Astrocyte of the spinal cord (primary cell): ENCODE measurements at places on chromosomes 4 and X.

- DNase-seq, result no peak
These were observed 3.2 kb downstream of the TMEM165 start for GRCh38 chr4:55398966-55399365.

GRCh38 chr4:99301376-99302164, 10.8 kb upstream of the ADH1A start:
- DNase-seq, result peak; percentile 25

DNA sequence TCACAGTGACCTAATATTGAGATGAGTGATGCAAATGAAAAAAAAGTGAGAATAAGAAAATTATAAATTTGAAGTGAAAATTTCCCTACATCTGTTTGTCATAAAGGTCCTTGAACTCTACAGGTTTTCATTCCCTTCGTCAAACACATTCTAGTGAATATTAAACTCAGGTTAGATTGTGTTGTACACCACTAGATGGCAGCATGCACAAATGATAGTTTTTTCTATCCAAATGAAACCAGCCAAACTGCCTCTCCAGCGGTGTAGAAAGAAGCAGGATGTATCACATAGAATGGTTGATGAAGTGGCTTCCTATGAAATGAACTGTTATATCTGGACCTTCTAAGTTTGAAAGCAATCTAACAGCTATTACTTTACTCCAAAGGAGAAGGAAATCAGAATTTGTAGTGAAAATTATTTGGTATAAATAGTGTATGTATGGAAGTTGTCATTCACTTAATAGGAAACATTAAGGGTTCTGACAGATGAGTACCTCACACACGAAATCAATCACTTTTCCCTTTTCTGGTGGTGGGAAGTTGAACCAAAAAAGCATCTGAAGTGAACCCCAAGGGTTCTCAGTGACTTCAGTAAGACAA, 382.7 kb downstream of the UNC5C start:
- DNase-seq, result peak; percentile 79

DNA sequence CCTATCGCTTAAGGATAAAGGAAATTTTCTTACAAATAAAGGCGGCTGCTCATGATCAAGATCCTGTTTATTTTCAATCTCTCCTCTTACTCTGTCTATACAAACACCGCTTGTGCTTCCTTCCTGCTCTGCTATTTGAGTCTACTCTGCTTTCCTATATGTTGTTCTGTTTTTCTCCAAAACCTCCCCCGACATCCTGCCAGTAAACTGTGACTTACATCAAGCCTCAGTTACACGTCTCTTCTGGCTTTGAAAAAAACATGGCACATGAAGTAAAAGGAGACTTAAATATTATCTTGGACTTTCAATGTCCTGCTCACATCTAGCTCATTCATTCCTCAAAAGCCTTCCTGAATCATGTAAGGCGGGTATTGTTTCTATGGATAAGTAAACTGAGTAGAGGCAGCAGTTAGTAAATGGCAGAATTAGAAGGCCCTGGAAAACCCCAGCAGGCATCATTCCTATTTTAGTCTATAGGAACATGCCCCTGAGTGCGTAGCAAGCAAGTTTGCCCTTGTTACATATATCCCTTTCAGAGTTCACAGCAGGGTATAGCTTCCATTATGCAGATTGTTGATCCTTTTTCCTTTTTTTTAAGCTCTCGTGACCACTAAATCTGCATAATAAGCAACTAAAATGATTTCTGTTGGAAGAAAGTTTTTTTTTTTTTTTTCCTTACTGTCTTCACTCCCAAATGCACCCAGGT, 280.1 kb downstream of the RAPGEF2 start:
- DNase-seq, result no peak

DNA sequence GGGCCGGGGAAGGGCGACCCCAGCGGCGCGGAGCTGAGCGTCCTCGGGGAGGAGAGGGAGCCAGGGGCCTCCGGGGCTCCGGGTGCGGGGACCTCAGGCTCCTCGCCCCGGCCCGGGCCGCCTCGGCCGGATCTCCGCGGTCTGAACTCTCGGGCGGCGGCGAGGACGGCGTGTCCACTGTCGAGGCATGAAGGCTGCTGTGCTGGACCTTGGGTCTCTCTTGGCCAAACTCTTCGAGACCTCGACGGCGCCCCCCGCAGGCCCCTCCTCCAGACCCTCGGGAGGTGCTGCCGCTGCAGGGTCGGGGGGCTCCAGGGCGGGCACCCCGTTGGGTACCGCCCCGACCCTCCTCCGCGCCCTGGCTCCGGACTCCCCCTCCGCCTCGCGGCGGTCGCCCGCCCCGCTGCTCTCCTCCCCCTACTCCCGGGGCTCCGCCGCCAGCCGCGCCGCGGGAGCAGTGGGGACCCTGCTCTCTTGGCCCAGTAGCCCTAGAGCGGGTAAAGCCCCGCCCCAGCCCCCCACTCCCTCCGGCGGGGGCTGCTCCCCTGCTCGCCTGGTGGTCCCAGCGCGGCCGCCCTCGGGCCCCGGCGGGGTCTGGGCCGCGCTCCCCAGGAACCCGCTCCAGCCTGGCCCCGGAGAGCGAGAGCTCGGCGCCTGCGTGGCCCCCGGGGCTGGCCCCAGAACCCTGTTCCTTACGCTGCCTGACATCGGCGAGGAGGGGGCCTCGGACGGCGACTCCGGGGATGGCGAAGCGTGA, 564 bp downstream of the FAM149A start:
- no peak for DNase-seq

DNA sequence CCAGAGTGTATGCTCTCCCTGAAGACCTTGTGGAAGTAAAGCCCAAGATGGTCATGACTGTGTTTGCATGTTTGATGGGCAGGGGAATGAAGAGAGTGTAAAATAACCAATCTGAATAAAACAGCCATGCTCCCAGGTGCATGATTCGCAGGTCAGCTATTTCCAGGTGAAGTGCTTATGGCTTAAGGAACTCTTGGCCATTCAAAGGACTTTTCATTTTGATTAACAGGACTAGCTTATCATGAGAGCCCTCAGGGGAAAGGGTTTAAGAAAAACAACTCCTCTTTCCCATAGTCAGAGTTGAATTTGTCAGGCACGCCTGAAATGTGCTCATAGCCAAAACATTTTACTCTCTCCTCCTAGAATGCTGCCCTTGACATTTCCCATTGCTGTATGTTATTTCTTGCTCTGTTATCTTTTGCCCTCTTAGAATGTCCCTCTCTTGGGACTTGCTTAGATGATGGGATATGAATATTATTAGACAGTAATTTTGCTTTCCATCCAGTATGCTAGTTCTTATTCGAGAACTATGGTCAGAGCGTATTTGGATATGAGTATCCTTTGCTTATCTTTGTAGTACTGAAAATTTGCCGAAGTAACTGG, 88.6 kb downstream of the PLS3 start:
- DNase-seq, result no peak

DNA sequence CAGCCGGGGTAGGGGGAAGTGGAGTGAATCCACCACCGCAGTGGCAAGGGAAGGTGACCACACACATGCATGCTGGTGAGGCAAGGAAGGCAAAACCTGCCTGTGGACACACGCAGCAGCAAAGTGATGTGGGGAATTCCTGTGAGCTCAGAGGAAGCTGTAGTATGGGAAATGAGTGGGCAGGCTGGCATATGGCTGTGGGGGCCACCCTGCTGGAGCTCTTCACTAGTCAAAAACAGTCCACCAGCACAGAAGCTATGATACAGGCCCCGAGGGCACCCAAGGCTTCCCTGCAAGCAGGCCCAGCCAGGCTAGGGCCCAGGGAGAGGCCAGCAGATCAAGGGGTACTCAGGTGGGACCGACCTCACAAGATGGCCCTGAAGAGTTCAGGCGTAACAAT, 239.1 kb downstream of the CHM start:
- DNase-seq, result no peak

DNA sequence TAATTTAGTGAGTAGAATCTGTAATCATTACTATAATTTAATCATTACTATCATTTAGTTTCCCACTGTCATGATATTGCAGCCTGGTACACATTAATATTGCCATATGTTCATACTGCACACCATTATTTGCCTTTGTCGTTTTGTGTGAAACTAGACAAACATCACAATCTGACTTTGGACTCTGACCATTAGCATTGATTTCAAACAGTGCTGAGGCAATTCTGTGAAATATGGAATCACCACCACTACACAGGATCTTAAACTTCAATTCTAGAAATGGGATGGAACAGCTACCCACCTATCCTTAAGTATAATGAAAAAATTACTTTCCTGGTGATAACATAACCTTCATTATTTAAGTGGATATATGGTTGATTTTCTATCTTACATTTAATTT, 98.3 kb downstream of the SORBS2 start:
- DNase-seq, result no peak

GRCh38 chr4:63169836-63170235, 1239.4 kb downstream of the TECRL start:
- no peak for DNase-seq

GRCh38 chrX:103356130-103356798, at the start of gene TCEAL9:
Gene TCEAL9, plus strand, starts transcription at chrX:103356506. Its CDS starts 1,179 bp downstream, at chrX:103357685.
- peak; percentile 69 for DNase-seq

DNA sequence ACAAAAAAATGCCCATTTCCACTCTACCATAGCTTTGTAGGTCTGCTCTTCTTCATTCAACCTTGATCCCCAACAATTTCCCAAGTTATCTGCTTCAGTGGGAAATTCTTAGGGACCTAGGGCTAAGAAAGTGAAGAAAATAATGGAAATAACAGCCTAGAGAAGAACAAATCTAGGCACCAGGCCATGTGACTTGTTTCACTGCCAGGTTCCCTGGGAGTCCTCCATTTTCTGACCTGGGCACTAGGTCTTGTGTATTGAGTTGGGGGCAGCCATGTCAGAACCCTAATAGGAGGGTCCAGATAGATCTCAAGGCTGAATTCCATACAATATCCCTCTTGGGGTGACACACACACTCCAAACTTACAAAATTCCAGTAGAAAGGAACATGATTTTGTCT, 194.6 kb upstream of the STK26 start:
- DNase-seq, result no peak

DNA sequence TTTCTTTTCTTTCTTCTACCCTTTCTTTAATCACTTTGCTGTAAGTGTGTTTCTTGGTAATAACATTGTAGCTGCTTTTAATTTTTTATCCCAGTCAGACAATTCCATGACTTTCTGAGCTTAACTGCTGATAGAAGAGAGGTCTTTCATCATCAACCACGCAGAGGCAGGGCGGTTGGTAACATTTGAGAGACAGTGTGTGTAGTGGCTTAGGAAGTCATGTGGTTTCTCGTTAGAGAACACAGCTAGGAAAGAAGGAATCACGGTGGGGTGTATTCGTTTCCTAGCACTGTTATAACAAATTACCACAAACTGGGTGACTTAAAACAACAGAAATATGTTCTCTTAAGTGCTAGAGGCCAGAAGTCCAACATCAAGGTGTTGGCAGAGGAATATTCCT, 11.5 kb downstream of the PRPS2 start:
- DNase-seq, result peak; percentile 1
